ENCODE measurements at places on chromosomes 3 and 15. TPM values are rescaled to one million over a fixed set of nuclear protein-coding genes. Genes with fewer than 3 reads are reported as not detected.
A peak's percentile ranks its signal among the peaks of the same experiment; 100 is the strongest.

DNA sequence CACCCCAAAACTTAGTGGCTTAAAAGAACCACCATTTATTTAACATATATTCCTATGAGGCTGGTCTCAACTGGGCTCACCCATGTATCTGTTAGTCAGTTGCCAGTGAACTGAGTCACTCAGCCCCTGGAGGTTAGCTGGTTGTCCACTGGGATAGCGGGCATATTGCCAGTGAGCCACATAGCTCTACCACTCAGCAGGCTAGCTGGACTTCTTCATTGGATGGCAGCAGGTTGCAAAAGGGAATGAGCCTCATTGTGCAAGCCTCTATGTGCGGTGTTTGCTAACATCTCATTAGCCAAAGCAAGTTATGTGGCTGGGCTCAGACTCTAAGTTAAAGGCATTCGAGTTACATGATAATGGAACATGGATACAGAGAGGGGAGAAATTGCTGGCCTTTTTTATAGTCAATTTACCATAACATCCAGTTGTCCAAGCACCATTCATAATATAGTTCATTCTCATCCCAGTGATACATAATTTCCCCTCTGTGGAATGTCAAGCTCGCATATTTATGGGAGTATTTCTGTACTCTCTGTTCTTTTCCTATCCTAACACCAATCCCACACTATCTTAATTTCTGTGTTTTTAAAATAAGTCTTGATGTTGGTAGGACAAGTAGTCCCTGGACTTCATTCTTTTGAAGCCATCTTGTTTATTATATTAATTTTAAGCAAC lies 8.7 kb downstream of the BTD start:
- no peak for DNase-seq

- DNase-seq = peak; percentile 23
These were observed 132.2 kb downstream of the FNDC3B start for GRCh38 chr3:172171396-172172075.

DNA sequence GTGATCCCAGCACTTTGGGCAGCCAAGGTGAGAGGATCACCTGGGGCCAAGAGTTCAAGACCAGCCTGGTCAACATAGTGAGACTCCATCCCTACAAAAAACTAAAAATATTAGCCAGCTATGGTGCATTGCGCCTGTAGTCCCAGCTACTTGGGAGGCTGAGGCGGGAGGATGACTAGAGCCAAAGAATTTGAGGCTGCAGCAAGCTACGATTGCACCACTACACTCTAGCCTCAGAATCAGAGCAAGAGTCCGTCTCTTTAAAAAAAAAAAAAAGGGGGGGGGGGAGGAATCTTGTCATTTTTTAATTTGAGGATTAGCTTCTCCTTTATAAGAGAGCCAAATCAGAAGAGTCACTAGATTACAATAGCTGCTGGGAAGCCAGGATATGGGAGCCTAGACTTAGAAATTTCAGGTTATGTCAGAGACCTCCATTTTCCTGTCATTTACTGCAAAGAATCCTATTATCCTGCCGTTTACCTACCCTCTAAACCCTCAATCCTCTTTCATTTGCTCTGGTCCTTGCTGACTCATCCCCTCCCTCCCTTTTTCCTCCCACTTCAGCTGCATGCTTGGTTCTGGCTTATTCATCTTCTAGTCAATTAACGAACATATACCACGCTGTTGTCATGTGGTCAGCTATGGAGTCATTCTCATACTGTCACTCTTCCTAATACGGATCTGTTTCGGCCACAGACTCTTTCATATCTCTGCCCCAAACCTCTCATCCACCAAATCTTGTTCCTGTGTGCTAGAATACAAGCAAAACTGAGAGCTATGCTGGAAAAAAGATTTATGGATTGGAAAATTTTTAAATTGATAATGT lies 83.8 kb upstream of the PPIB start:
- DNase-seq = no peak

- DNase-seq = no peak
These were observed 46.6 kb upstream of the ARPP21 start for GRCh38 chr3:35592589-35593295.

DNA sequence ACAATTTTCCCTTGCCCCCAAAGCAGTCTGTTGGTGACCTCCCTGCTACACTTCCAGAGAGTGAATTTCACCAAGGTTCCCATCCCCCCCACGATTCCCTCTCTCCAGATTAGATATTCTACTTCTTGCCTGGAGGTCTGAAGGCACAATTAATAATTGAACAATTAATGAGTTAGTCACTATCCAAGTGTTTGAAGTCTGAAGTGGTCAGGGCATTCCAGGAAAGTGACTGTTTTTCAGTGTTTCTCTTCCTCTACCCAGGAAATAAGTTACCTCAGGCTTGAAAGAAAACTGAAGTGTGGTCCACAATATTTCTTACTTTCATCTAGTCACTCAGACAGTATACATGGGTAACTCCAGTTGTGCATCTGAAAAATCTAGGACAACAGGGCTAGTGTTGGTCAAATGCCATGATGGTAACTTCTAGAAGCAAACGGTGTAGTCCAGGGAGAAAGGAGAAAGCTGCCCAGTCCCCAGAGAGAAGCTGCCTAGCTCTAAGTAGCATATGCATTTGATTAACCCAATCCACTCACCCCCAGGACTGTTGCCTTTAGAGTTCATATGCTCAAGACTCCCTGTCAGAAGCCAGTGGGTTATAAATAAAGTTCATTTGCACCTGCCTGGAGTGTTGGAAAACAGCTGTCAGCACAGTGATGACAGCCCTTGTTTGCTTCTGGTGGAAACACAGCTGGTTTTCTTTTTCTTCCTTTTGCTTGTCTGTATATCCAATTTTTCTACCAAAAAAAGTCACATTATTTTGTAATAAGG lies 2.3 kb upstream of the TM4SF4 start:
- DNase-seq = no peak

DNA sequence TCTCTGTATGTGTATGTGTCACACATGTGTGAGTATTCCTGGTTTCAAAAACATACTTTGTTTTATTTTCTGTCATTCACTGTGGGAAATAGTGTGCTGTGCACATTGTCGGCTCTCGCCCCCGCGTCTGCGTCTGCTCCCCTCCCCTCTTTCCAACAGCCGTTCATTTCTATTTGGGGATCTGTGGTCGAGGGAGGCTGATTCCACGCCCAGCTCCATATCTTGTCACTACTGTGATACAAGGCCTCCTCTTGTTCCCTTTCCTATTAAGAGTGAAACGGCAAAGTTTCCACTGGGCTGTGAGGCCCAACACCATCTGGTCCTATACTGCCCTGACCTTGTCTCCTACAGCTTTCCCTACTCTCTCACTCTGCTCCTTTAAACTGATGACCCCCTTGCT lies 172.5 kb upstream of the LRIG1 start:
- DNase-seq = no peak

- DNase-seq = no peak
These were observed 27.8 kb downstream of the CHP1 start for GRCh38 chr15:41258750-41259471.

DNA sequence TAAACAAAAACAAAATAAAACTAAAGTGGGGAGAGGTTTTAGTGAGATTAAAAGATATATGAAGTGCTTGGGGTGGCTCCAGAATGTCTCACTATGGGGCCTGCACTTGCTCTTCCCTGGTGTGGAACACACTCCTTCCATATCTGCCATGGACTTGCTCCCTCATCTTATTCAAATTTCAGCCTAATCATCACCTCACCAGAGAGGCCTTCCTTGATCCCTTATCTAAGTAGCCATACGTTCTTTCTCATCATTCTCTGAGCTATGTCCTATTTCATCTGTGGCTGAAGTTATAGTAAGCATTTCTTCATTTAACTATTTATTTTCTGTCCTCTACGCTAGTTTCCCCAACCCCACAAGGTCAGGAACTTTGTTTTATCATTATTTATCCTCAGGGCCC lies 511.7 kb downstream of the NTRK3 start:
- DNase-seq = no peak

DNA sequence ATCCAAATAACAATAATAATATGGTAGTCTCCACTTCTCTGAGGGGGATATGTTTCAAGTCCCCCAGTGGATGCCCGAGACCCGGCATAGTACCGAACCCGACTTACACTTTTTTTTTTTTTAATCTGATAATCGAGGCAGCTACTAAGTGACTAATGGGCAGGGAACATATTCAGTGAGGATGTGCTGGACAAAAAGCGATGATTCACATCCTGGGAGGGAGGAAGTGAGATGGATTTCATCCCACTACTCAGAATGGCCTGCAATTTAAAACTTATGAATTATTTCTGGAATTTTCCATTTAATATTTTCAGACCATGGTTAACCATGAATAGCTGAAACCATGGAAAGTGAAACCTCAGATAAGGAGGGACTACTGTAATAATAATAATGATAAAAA lies 49.5 kb upstream of the SELENOK start:
- DNase-seq = no peak

Gene XIRP1
- total RNA-seq = not detected

Gene CACNA2D3
- total RNA-seq = 0.43 TPM

Gene POTEB2
- not detected for total RNA-seq

Gene ROBO2
- total RNA-seq = 12.3 TPM

Gene SOX14
- total RNA-seq = not detected

Gene CKMT1B
- 4.4 TPM for total RNA-seq
